ENCODE measurements at places on chromosomes 12 and 14.

DNA sequence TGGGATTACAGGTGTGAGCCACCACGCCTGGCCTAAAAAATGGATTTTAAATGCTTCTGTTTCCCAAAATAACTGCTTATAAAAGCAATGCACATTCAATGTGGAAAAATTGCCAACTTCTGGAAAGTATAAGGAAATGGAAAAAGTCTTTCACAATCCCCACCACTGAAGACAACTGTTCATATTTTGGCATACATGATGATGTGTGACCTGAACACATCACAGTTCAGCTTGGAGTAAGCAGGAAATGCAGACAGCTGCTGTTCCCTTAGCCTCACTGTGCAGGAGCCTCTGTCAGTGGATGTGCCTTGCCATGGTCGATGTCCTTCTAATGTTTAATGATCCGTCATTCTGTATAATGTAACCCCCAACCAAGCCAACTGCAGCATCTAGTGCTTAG lies 5.2 kb downstream of the MTERF2 start:
- no peak for DNase-seq

DNA sequence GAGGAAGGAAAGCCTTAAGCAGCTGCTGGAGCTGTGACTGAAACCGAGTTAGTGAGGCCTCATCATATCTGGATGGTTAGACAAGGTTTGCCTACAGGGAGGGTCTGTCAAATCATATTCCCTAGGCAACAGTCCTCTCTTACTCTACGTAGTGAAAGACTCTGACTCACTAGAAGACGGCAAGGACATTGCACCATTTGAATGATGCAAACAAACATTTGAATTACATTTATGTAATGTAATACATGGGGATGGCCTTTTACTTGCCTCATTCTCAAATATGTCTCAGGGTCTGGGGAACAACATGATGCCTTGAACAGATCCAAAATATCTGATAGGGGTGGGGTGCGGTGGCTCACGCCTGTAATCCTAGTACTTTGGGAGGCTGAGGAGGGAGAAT lies 29.8 kb upstream of the STRAP start:
- DNase-seq = no peak

GRCh38 chr12:2291182-2291832 lies 238.5 kb downstream of the CACNA1C start:
- no peak for DNase-seq

DNA sequence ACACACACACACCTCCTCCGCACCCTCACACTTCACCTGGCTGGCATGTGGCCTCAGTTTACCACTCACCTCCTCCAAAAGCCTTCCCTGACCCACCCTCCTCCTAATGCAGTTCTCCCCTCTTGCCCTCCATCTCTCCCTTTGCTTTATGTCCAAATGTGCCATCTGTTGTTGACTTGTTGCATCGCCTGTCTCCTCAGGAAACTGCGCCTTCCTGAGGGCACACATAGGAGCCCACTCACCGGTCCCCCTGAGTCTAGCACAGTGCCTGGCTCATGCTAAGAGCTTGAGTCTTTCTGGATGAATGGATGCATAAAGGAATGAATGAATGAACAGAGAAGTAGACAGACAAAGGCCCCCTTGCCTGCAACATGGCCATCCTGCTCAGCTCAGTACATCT lies 34.0 kb downstream of the MVK start:
- no peak for DNase-seq

DNA sequence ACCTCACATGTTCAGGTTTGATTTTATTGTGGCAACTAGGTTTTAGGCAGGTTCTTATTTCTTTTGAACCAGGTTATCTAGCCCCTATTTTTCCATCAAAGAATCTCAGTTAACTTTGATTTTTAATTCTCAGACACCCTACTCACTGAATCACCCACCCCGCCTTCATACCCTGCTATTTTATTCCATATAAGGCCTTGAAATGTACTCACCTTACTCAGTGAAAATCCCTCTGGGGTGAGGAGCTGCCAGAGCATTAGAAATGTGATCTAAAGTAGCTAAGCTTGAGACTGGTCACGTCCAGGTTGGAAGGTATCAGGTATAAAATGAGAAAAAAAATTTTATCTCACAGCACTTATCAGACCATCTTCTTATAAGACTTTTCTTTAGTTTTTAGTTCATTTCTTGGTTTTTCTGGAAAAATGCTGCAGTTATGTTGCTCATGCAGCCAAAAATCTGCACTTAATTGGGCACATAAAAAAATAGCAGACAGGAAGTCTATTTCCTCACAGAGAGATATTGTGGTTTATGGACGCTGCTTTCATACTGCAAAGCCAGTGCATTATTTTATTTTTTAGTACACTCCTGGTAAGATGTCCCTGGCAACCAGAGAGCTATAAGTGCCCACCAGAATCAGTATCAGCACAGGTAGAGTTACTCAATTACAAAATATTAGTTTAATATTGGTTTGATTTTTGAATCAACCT lies 101.5 kb upstream of the CCDC91 start:
- DNase-seq = no peak
